ENCODE measurements at places on chromosomes 6 and 20. TPM values are rescaled to one million over a fixed set of nuclear protein-coding genes. Genes with fewer than 3 reads are reported as not detected.

The HLA-DOA gene
- total RNA-seq: 0.31 TPM

The PLCB4 gene
- total RNA-seq: 19.1 TPM

The DLL1 gene
- 18.2 TPM for total RNA-seq

The SLC22A7 gene
- total RNA-seq: 1.9 TPM

The TRAM2 gene
- 2.5 TPM for total RNA-seq

The SYNE1 gene
- 488 TPM for total RNA-seq

The SPAG4 gene
- 1.9 TPM for total RNA-seq

The GPR6 gene
- total RNA-seq: 1.3 TPM

The TSPYL4 gene
- 81.7 TPM for total RNA-seq

The CD24 gene
- 943 TPM for total RNA-seq

The MED23 gene
- 81.1 TPM for total RNA-seq

The GFRAL gene
- total RNA-seq: not detected

The KIAA1755 gene
- total RNA-seq: 2.8 TPM

The HLA-DMB gene
- total RNA-seq: 0.31 TPM

The CAPN11 gene
- not detected for total RNA-seq

The FAM184A gene
- 44.8 TPM for total RNA-seq

The ANKS1A gene
- 21.3 TPM for total RNA-seq

The PPP1R3D gene
- total RNA-seq: 2.5 TPM

The HLA-DQB2 gene
- not detected for total RNA-seq

The LTB gene
- total RNA-seq: not detected

The MEI4 gene
- 0.31 TPM for total RNA-seq

The HSPA1L gene
- 3.1 TPM for total RNA-seq

The SNAP91 gene
- total RNA-seq: 135 TPM

The CUTA gene
- 59.8 TPM for total RNA-seq

The RAET1L gene
- total RNA-seq: not detected

The NKX2-2 gene
- 0.31 TPM for total RNA-seq

The TFAP2C gene
- 6.9 TPM for total RNA-seq

The C20orf144 gene
- total RNA-seq: 0.31 TPM

The HAO1 gene
- total RNA-seq: not detected

The MACROD2 gene
- total RNA-seq: 126 TPM

The SCRT2 gene
- 6.3 TPM for total RNA-seq

The EGFL8 gene
- 5.9 TPM for total RNA-seq

The MLN gene
- total RNA-seq: not detected

The ABHD16B gene
- total RNA-seq: not detected

The TAAR8 gene
- not detected for total RNA-seq

The ZNF391 gene
- 5.3 TPM for total RNA-seq

The HLA-DMA gene
- total RNA-seq: 1.6 TPM

The SDCBP2 gene
- 2.8 TPM for total RNA-seq

The SLC24A3 gene
- total RNA-seq: 16.0 TPM

The SIM1 gene
- total RNA-seq: not detected

The LHFPL5 gene
- total RNA-seq: 1.6 TPM

The HLA-DRB5 gene
- not detected for total RNA-seq

The ACTL10 gene
- total RNA-seq: 1.6 TPM

The COL11A2 gene
- 3.4 TPM for total RNA-seq

The HDGFL1 gene
- not detected for total RNA-seq

The PXDC1 gene
- total RNA-seq: 12.5 TPM

The FAM209A gene
- total RNA-seq: not detected

The NR2E1 gene
- 13.5 TPM for total RNA-seq

The ZNF133 gene
- total RNA-seq: 30.7 TPM

The ANKEF1 gene
- 2.8 TPM for total RNA-seq

The NMBR gene
- 6.6 TPM for total RNA-seq

The BPI gene
- not detected for total RNA-seq

The LTV1 gene
- 14.1 TPM for total RNA-seq

The TRIM10 gene
- total RNA-seq: 0.31 TPM

The SIGLEC1 gene
- not detected for total RNA-seq

Data from parietal lobe (tissue), 2 donors.